Left lung (tissue), 14 donors: ENCODE measurements at places on chromosomes 4 and X. TPM values are rescaled to one million over a fixed set of nuclear protein-coding genes. Genes with fewer than 3 reads are reported as not detected.

DNA sequence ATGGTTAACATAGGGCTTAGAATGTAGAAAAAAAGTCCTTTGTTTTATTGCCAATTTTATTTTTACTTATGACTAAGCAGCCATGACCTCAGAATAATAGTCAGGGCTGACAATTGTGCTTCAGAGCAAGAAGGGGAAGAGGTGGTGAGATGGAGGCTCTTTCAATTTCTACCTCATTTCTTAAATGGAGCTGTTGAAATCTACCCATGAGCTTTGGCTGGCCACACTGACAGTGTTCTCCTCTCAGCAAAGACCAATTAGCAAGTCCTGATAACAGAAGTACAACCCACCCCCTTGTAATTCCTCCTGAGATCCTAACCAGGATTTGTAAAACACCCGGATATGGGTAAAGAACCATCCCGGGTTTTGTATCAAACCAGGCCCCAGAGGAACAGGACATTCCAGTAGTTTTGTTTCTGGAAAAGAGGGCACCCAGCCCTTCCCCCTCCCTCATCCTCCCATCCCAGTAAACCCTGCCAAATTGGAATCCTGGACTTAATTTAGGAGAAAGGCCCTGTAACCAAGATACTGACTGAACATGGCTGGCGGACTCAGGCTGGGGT lies at the start of gene HEPH:
TSS of gene HEPH (plus strand) at position 399 of the 563 bp plus-strand sequence. CDS start 6,324 bp downstream, outside the sequence.
- H3K4me3 ChIP-seq: peak within 1 kb of the TSS; percentile 2
- DNase-seq: peak; percentile 43
- no peaks in the 10 kb centered on the region for H3K4me1 ChIP-seq
- no peak within 1 kb of the TSS for H3K27ac ChIP-seq
- no peaks in the 10 kb centered on the region for H3K27me3 ChIP-seq

- no peak for DNase-seq
- H3K4me3 ChIP-seq: no peak overlapping the region
- H3K27ac ChIP-seq: no peak overlapping the region
- peaks cover 90% of the 10 kb centered on the region for H3K36me3 ChIP-seq
- no peaks in the 10 kb centered on the region for H3K27me3 ChIP-seq
Measured at GRCh38 chr4:2898001-2898400, 54.4 kb downstream of the ADD1 start.

GRCh38 chr4:150974750-150975149 lies 40.3 kb downstream of the LRBA start:
- no peak for DNase-seq
- H3K27me3 ChIP-seq: no peaks in the 10 kb centered on the region
- no peak overlapping the region for H3K4me3 ChIP-seq
- no peaks in the 10 kb centered on the region for H3K36me3 ChIP-seq
- no peak overlapping the region for H3K27ac ChIP-seq

DNA sequence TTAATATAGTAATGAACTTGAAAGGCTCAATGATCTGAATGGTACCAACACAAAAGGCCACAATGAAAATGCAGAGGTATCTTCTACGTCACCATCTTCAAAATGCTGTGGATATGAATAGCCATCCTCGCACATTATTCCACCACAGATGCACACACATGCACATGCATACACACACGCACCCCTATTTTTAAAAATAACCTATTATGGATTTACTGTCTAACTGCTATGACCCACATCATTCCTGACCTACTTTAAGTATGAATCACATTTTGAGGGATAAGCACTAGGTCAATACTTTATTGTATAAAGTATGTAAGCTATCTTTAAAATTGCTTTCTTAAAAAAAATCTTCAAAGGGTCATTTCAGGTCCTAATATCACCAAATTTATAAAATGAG lies 24.4 kb upstream of the CORIN start:
- H3K4me3 ChIP-seq: no peak overlapping the region
- no peak overlapping the region for H3K27ac ChIP-seq
- DNase-seq: no peak
- no peaks in the 10 kb centered on the region for H3K4me1 ChIP-seq
- H3K27me3 ChIP-seq: no peaks in the 10 kb centered on the region
- H3K36me3 ChIP-seq: no peaks in the 10 kb centered on the region

DNA sequence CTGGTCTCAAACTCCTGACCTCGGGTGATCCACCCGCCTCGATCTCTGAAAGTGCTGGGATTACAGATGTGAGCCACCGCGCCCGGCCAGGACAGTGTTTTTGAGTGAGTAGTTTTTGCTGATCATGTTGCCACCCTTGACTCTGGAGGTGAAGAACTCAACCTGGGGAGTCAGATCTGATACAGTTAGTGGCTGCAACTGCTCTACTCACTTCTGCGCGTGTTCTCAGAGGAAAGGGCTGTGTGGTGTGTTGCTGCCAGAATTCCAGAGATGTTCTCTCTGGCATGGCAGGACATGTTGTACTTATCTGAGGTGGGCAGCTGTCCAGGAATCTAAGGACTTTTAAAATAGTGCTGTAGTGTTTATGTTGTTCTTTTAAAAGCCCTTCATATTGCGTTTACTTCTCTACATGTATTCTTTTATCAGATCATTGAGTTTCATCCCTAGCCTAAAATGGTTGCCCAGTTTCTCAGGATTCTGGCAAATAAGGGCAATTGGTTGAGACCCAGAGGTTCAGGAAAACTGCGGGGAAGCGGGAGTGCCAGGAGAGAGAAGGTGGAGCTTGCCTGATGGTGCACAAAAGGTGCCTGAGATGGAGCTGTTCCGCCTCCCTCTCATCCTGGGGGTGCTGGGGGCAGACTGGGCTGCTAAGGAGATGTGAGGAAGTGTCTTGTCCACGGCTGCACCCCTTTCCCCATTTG lies 97.7 kb downstream of the ARHGAP10 start:
- H3K4me1 ChIP-seq: peaks cover 27% of the 10 kb centered on the region
- DNase-seq: no peak
- H3K27ac ChIP-seq: peak overlapping the region; percentile 29
- H3K27me3 ChIP-seq: no peaks in the 10 kb centered on the region
- no peak overlapping the region for H3K4me3 ChIP-seq

- no peak overlapping the region for H3K27ac ChIP-seq
- no peak overlapping the region for H3K4me3 ChIP-seq
- H3K36me3 ChIP-seq: no peaks in the 10 kb centered on the region
- H3K27me3 ChIP-seq: no peaks in the 10 kb centered on the region
Measured at GRCh38 chrX:30141966-30142365, 73.4 kb upstream of the MAGEB2 start.

- no peak overlapping the region for H3K27ac ChIP-seq
- DNase-seq: no peak
- H3K4me1 ChIP-seq: peaks cover 9% of the 10 kb centered on the region
- no peaks in the 10 kb centered on the region for H3K36me3 ChIP-seq
- no peaks in the 10 kb centered on the region for H3K27me3 ChIP-seq
Measured at GRCh38 chr4:147739239-147739823, 7.4 kb downstream of the ARHGAP10 start.

GRCh38 chr4:54274795-54275665 lies 45.9 kb downstream of the PDGFRA start:
- no peaks in the 10 kb centered on the region for H3K27me3 ChIP-seq
- no peaks in the 10 kb centered on the region for H3K36me3 ChIP-seq
- no peak overlapping the region for H3K4me3 ChIP-seq
- no peak overlapping the region for H3K27ac ChIP-seq

GRCh38 chr4:169689681-169690080 lies 68.1 kb downstream of the HPF1 start:
- H3K27me3 ChIP-seq: no peaks in the 10 kb centered on the region
- peaks cover 26% of the 10 kb centered on the region for H3K36me3 ChIP-seq
- H3K27ac ChIP-seq: no peak overlapping the region
- DNase-seq: no peak
- no peaks in the 10 kb centered on the region for H3K4me1 ChIP-seq

DNA sequence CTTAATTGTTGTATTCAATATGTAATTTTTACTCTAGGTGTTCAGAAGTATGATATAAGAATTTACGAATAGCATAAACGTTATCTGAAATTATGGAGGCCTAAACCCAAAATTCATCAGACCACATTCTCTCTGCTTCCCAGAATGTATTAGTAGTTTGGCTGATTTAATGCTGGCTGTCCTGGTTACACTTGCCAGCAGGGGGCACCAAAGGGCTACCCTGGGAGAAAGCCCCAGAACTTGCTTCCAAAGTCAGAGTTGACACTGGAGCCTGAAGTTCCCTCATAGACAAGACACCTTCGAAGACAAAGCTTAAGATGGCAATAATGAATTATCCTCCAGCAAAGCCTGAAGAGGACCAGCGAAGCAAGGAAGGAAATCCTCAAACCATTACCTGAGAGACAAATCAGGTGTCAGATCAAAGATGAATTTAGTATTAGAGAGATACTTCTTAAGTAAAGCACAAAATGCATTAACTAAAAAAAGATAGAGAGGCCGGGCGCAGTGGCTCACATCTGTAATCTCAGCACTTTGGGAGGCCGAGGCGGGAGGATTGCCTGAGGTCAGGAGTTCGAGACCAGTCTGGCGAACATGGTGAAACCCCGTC lies 11.3 kb upstream of the ANOS1 start:
- DNase-seq: peak; percentile 77
- H3K4me3 ChIP-seq: no peak overlapping the region
- H3K4me1 ChIP-seq: no peaks in the 10 kb centered on the region
- H3K27ac ChIP-seq: no peak overlapping the region

DNA sequence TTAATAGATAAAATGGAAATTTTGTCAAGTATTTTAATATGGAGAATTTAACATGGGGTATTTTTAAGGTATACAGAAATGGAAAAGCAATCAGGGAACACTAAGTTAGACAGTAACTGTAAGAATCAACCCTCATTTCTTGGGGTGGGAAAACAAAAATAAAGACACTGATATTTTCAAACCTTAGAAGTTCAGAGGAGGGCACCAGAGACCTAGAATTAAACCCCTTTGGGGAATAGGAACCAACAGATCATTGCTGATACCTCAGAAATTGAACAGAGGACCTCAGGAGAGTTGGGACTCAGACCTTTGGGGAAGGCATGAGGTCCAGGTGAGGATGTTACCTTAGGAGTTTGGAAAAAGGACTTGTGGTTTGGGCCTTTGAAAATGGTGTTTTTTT lies 435.6 kb downstream of the TMA16 start:
- no peaks in the 10 kb centered on the region for H3K36me3 ChIP-seq
- no peak overlapping the region for H3K27ac ChIP-seq
- H3K4me3 ChIP-seq: no peak overlapping the region
- H3K27me3 ChIP-seq: no peaks in the 10 kb centered on the region
- no peaks in the 10 kb centered on the region for H3K4me1 ChIP-seq

DNA sequence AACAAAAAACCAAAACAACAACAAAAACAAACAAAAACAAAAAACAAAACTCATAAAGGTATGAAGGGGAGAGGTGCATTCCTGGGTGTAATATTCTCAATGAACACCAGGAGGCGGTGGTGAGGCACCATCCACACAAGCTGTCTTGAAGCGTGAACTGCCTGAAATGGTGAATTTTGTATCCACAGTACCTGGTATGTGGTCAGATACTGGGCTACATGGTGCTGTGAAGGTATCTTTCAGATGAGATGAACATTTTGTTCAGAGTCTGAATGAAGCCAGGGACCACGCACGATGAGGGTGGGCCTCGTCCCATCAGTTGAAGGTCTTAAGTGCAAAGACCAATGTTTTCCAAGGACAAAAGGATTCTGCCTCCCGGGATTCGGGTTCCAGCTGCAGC lies 58.5 kb downstream of the ASMT start:
- H3K27me3 ChIP-seq: no peaks in the 10 kb centered on the region
- H3K4me3 ChIP-seq: no peak overlapping the region
- no peaks in the 10 kb centered on the region for H3K36me3 ChIP-seq
- H3K4me1 ChIP-seq: no peaks in the 10 kb centered on the region
- DNase-seq: no peak

- no peaks in the 10 kb centered on the region for H3K4me1 ChIP-seq
- DNase-seq: no peak
- H3K27ac ChIP-seq: no peak overlapping the region
- H3K4me3 ChIP-seq: no peak overlapping the region
- H3K36me3 ChIP-seq: no peaks in the 10 kb centered on the region
- peaks cover 4% of the 10 kb centered on the region for H3K27me3 ChIP-seq
Measured at GRCh38 chrX:47877327-47877726, 40.6 kb downstream of the ZNF81 start.

DNA sequence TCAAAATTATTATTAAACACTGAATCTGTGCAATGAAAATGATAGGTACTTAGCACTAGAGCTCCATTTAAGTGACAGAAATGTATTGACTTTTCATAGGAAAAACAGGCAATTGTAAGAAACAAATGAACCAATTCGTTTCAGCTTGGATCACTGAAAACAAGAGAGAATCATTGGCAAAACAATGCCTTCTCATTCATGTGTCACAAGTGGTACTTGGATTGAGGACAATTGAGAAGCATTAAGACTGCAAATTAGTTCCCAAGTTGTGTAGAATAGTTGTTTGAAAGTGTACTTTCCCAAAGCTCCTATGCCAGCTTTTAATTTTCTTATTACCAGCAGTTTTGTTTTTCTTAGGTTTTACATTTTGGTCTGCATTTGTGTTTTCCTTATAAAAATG lies 20.6 kb downstream of the CNKSR2 start:
- no peaks in the 10 kb centered on the region for H3K27me3 ChIP-seq
- H3K4me3 ChIP-seq: no peak overlapping the region
- no peaks in the 10 kb centered on the region for H3K4me1 ChIP-seq
- no peak for DNase-seq

DNA sequence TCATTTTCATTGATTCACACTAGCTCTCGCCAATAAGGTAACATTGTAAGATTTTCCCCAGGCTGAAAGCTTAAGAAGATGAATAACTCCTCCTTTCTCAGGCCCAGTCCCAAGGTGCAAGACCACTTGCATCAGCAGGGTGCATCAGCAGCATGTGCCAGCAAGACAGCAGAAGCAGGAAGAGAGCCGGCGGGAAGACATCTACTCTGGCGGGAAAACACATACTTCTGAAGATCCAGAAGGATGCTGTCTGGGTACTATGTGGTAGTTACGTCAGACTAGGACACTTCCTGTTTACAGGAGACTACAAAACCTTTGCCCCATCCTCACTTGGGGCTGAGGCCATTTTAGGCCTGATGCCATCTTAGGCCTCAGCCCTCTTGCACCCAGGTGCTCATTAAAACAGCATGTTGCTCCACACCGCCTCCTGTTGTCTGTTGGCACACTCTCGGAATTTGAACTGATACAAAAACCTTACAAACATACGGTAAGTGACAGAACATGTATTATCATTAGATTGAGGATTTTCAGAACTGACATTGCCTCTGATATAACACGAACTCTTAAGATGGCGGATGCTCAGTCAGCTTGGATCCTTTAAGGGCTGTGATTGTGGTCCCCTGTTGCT lies 886.5 kb upstream of the EPHA5 start:
- H3K27me3 ChIP-seq: no peaks in the 10 kb centered on the region
- DNase-seq: no peak
- no peaks in the 10 kb centered on the region for H3K4me1 ChIP-seq
- H3K36me3 ChIP-seq: no peaks in the 10 kb centered on the region
- no peak overlapping the region for H3K27ac ChIP-seq

DNA sequence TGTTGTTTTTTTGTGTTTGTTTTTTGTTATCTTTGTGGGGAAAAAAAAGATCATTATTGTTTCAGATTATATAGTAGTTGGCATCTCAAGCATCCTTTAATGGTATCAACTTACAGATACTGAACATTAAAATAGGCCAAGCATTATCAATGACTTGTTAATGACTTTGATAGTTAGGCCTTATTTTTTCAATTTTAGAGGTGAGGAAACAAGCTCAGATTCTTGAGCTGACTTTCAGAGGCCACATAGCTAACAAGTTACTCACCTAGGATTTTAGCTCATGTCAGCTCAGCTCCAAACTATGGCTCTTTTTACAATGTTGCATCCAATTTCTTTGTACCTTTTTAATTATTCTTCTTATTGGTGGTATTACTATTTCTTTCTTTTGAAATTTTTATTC lies 471 bp upstream of the PLAC8 start:
- peaks cover under 1% of the 10 kb centered on the region for H3K27me3 ChIP-seq
- H3K4me1 ChIP-seq: no peaks in the 10 kb centered on the region
- no peak for DNase-seq

CSN1S1 gene
- total RNA-seq: not detected

QDPR gene
- total RNA-seq: 40.0 TPM

HTN3 gene
- total RNA-seq: not detected
